DMS53 (cell line): ENCODE measurements at places on chromosomes 11 and 22.
A peak's percentile ranks its signal among the peaks of the same experiment; 100 is the strongest.

GRCh38 chr22:23305321-23305910, 125.1 kb downstream of the BCR start:
- no peak for DNase-seq

- peak; percentile 44 for DNase-seq
Observed at GRCh38 chr11:78295347-78295746, 106.6 kb downstream of the USP35 start.

GRCh38 chr11:63445118-63445517, 45.8 kb downstream of the PLAAT5 start:
- no peak for DNase-seq

DNA sequence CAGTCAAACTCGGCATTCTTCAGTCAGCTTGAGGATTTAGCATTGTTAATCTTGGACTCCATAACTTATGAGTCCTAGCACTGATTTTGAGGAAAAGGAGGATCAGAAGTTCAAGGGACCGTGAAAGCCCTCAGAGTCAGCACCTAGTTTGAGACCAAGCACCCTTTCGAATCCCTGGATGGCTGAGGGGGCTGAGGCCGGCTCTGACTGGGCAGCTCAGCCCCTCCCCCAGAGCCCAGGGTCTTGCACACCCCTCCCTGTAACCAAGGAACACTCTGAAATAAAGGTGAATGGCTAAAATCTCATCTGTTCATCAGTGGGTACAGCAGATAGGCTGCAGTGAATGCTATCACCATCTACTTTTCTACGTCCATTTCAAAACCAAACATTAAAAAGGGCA, 27.3 kb downstream of the SLC25A18 start:
- no peak for DNase-seq

GRCh38 chr22:31853736-31854495, 90.4 kb upstream of the YWHAH start:
- DNase-seq, result no peak

DNA sequence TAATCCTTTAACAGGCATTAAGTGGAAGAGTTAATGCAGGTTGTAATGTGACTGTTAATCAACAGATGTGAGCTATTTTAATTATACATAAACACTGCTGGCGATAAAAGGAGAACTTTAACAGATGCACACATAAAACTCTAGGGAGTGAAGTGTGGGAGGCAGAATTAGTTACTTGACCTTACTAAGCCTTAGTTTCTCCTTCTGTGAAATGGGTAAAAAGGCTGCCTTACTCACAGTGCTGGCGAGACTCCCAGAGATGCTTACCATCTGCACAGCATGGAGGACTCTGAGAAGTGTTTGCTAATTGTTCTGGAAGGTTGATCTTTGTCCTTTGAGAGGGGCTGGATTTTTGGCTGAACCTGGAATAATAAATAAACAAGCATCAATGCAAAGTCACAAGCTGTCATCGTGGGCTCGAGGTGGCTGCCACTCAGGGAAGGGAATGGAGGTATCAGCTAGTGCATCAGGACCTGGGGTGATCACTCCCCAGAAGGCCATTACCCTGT, 58.6 kb upstream of the MPEG1 start:
- DNase-seq, result peak; percentile 26

- DNase-seq, result no peak
Observed at GRCh38 chr11:19083166-19083565, 22.6 kb upstream of the MRGPRX2 start.
